NCI-H524 treated with DMSO at 0.1 percent for 48 hours (cell line): ENCODE measurements at places on chromosomes 16 and 17.

DNA sequence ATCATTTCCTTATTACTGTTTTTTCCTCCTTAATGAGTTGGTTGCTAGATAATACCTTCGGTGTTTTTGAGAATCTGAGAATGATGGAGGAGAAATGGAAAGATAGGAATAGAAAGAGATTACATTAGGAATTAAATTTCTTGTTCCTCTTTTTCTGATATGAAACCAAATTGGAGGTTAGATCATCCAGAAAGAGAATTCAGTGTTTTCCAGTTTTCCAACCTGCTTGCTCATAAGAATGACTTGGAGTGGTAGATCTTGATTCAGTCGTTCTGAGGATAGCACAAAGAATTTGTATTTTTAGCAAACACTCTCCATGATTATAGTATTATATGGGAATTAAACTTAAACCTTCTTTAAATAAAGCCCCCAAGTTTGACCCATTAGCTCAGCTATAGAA is 35.9 kb downstream of the PITPNC1 start:
- DNase-seq: no peak

- no peak for DNase-seq
Observed at GRCh38 chr17:21742326-21742725, 50.0 kb downstream of the KCNJ18 start.

DNA sequence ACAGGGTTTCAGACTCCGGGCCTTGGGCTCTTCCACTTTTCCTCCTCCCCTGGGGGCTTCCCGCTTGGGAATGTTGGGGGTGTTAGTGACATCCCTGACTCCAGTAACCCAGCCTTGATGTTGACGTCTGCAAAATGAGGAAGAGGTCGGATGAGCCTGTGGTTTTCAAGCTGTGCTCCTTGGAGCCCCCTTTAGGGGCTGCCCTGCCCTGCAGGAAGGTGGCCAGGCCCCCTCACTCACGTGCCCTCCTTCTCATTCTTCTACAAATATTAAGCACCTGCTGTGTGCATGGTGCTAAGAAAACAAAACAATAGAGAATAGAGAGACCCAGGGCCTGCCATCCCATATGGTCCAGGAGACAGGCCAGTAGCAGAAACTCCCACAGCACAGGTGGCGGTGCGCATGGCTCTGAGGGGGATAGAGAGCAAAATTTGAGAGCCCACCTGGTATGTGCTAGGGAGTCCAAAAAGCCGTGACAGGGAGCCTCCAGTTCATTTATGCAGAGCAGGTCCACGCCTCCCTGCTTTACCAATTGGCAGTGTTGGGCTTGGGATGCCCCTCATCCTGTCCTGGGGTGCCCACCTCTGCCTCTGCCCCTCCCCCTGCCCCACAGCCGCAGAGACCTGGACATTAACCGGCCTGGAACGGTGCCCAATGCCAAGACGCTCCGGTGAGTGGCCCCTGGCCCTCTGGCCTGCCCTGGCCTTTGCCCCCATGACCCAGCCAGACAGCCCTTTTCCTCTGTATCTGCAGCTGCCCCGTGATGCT is 7.4 kb downstream of the NDRG4 start:
- DNase-seq: no peak

DNA sequence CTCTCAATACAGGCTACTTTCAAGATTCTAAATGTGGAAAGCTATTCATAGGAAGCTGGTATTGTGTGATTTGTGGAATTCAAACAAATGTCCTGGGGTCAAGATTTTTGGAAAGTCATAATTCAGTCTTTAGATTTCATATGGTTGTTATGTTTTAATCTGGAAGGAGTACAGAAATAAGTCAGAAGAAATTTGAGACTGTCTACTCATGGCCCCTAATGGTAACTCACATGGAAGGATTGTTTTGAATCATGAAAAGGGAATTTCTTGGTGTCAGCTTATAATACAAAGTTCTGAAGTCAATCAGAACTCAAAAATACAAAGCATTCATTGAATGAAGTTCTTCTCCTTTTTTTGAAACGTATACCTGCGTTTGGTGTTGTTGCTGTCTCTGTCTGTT is 3.1 kb downstream of the KCNJ2 start:
- DNase-seq: no peak

- DNase-seq: no peak
Observed at GRCh38 chr17:51124640-51125503, 4.2 kb upstream of the SPAG9 start.

DNA sequence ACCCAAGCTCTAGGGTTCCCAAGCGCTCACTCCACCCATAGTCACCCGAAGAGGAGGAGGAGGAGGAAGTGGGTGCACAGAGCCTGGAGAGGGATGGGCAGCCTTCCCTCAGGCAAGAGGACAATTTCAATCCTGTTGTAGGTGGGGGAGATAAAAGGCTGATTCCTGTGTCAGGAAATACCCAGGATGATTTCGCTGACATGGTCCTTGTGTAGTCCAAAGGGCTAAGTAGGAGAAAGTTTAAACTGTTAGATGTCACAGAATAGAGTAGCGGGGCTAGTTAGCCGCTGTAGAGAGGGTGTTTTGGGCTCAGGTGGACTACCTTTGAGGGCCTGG is 1.3 kb upstream of the EXOC7 start:
- DNase-seq: no peak

DNA sequence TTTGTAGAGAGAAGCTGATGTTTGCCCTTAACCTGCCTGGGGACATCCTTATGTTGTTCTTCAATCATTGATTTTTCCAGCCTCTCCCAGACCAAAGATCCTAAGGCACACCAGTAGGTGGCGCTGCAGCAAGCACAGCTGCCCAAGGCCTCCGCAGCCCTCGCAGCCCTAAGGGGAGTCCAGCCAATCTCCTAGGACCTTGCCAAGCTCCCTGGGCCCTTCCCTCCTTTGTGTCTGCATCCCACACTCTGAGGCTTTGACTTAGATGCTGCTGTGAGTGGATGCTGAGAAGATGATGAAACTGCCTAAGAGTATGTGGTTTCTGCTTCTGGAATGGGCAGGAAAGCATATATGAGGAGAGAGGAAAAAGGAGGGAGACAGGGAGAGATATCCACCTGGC is 47.1 kb downstream of the SPACA3 start:
- DNase-seq: no peak

GRCh38 chr16:86934581-86935375 is 356.4 kb downstream of the FOXL1 start:
- DNase-seq: no peak

DNA sequence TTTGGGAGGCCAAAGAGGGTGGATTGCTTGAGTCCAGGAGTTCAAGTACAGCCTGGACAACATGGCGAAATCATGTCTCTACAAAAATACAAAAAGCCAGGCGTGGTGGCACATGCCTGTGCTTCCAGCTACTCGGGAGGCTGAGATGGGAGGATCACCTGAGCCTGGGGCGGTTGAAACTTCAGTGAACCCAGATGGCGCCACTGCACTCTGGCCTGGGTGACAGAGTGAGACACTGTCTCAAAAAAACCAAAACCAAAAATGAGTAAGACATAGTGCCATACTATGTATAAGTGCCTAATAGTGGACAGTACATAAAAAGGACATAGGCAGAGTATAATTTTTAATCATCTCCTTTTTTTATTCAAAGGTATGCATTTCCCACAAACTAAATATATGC is 4.0 kb downstream of the CTC1 start:
- no peak for DNase-seq

GRCh38 chr17:80940171-80941123 is 51.2 kb upstream of the CHMP6 start:
- no peak for DNase-seq

DNA sequence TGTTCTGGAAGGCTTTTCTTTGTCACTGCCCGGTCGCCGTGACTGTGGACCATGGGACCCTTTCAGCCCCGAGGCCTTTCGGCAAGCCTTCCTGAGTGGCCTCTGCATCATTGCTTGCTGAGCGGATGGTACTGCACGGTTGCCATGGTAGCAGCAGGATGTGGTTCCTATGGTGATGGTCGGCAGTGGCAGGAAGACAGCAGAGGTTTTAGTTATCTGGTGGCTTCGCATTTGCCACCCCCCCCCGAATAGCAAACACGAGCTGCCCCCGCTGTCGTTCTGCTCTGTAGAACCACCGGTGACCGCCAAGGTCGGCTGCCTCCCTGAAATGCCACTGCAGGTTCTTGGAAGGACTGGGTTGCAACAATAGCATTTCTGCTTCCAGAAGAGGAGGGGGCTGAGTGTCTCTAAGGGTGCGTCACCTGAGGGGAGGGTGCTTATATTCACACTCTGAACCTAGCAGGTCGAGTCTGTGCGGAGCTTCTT is 76.6 kb downstream of the CMIP start:
- no peak for DNase-seq

DNA sequence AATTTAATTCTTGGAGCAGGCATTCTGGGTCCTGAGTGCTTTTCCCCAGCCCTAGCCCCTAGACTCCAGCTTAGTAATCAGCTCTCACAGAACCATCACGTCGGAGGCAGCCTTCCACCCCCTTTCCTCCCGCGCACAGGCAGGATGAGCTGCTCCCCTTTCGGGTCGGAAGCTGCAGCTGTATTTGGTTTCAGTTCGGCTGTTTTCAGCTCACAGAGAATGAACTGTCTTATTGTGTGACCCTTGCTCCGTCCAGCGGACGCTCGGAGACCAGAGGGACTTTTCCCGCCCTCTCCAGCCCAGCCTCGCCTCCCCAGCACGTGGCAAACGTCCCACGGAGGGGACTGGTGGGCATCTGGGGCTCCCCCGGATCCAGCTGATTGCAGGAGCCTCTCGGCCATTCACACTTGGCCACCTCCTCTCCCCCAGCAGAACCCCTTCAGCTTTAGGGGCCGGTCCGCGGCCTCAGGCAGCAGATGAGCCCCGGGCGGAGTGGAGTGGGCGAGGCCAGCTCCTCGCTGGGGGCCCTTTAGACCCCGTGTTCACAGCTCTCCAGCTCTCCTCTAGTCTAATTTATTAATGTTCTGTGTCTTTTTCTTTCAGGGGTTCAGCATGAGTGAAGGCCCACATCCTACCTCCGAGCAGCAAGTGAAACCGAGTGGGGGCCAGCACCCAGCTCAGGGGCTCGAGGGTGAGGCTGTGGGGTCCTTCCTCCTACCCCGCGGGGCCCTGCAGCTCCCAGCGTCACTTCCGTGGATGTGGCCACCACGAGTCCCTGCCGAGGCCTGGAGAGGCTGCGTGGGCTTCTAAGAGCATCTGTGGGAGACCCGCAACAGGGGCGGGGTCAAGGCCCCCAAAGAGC is 863 bp upstream of the UTS2R start:
- DNase-seq: no peak

GRCh38 chr17:79791735-79792161 is 5.1 kb downstream of the CBX8 start:
- no peak for DNase-seq
